ENCODE measurements at places on chromosomes 1 and 21. TPM values are rescaled to one million over a fixed set of nuclear protein-coding genes. Genes with fewer than 3 reads are reported as not detected.

DNA sequence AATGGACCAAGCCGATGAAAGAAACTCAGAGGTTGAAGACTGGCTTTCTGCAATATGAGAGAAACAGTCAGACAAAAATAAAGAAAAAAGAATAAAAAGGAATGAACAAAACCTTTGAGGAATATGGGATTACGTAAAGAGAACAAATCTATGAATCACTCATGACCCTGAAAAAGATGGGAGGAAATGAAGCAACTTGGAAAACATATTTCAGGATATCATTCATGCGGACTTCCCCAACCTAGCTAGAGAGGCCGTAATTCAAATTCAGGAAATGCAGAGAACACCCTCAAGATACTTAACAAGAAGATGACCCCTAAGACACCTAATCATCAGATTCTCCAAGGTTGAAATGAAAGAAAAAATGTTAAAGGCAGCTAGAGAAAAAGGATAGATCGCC is 705.3 kb upstream of the CHRM3 start:
- DNase-seq, result no peak

DNA sequence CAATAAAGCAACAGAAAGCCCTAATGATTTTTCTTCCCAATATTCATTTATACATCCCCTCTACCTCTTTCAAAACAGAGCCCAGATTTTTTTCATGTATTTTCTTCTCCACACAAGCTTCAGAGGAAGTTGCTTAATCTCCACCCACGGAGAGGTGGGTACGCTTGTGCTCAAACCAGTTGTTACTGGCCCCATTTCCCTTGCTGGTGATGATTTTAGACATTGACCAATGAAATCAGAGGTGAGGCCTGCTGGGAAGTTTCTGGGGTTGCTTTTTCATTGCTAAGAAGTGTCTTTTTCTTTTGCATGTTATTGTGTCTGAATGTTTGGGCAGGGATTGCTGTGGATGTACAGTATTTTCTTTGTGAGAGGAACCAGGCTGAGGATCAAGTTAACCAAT is 448.1 kb upstream of the B3GALT2 start:
- DNase-seq, result peak; percentile 11

GRCh38 chr1:152347116-152347728 is 12.6 kb downstream of the FLG2 start:
- peak; percentile 43 for DNase-seq

DNA sequence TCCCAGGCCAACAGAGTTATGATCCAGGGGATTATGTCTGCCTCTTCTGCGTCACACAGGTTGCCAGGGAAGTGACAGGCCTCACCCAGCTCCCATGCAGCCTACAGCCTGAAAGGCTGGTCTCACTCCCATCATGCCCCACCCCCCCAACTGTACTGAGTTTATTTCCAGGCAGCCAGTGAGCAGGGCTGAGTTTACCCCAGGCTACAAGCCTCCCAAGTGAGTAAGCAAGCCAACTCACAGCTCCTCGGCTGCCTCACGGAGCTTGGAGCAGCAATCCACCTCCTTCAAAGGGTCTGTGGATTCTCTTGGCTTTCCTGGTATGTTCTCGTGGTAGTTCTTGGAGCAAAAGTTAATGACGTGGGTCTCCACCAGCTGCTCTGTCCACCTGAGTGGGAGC is 1147.6 kb upstream of the ADGRL4 start:
- DNase-seq, result no peak

- DNase-seq, result no peak
Observed at GRCh38 chr1:82486468-82486867, 685.7 kb downstream of the ADGRL2 start.

DNA sequence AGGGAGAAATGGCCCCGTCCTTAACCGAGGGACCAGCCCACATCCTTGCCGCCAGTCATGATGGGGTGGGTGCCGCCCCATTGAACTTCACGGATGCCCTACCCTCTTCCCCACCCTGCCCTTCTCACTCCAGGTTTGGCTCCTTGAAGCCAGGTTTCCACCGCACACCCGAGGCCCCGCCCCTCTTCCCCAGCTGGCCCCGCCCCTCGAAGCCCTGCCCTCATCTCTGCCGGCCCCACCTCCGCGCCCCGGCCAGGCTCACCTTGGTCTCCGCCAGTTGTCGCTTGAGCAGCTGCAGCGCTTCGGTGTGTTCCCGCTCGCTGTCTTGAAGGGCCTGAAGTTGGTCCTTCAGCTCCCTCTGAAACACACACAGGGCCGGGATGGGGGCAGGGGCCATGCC is 16.6 kb downstream of the TRIM62 start:
- DNase-seq, result no peak

DNA sequence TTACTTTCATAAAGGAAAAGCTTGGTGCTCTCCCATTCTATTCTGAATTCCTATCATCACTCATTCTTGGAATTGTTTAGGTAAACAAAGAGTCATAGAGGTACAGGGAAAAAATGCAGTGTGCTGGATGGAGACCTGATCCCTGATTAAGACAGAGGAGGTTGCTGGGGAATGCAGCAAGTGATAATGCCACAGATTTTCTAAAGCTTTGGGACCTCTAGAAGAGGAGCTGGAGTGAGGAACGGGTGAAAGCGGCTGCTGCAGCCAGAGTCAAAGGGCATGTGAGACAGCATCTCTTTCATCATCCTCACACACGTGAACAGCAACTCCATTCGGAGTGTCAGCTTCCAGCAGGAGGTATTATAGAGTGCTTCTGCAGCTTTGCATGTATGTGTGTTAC is 54.9 kb upstream of the DIPK1A start:
- no peak for DNase-seq

DNA sequence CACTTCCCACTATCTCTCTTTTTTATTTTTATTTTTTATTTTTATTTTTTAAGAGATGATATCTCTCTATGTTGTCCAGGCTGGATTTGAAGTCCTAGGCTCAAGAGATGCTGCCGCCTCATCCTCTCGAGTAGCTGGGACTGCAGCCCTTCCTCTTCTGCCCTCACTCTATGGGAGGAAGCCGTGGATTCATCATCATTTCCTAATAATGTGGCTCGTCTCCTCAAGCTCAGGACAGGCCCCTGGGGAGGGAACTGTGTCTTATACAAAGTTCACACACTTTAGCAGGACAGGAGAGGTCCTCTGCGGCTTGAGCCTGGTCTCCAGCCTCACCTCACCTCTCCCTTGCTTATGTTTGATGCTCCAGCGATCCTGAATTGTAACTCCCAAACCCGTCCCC is 16.5 kb upstream of the IFFO2 start:
- DNase-seq, result no peak

C1QC gene
- not detected for total RNA-seq

TMPRSS15 gene
- 1.4 TPM for total RNA-seq

MAP1LC3C gene
- 0.08 TPM for total RNA-seq

NFASC gene
- total RNA-seq, result 3.2 TPM
